ENCODE measurements at places on chromosomes 3 and 15. TPM values are rescaled to one million over a fixed set of nuclear protein-coding genes. Genes with fewer than 3 reads are reported as not detected.

CCDC54 gene
- 5.5 TPM for total RNA-seq

FAM227B gene
- 12.1 TPM for total RNA-seq

FBXO40 gene
- 0.04 TPM for total RNA-seq

SEMA3B gene
- total RNA-seq: 10.0 TPM

SMCO1 gene
- 0.13 TPM for total RNA-seq

MOBP gene
- 0.13 TPM for total RNA-seq

CCDC33 gene
- 0.86 TPM for total RNA-seq

OR5K2 gene
- total RNA-seq: not detected

GOLGA6L7 gene
- 0.63 TPM for total RNA-seq

KBTBD13 gene
- not detected for total RNA-seq

DZIP1L gene
- total RNA-seq: 9.1 TPM

VIPR1 gene
- total RNA-seq: 2.9 TPM

RNF168 gene
- total RNA-seq: 12.5 TPM

NMNAT3 gene
- total RNA-seq: 9.6 TPM

SPINT1 gene
- 4.7 TPM for total RNA-seq

ATP2B2 gene
- 0.64 TPM for total RNA-seq

All from motor neuron (in vitro differentiated cells).